T-helper 2 cell (primary cell): ENCODE measurements at places on chromosomes 6 and 20.

DNA sequence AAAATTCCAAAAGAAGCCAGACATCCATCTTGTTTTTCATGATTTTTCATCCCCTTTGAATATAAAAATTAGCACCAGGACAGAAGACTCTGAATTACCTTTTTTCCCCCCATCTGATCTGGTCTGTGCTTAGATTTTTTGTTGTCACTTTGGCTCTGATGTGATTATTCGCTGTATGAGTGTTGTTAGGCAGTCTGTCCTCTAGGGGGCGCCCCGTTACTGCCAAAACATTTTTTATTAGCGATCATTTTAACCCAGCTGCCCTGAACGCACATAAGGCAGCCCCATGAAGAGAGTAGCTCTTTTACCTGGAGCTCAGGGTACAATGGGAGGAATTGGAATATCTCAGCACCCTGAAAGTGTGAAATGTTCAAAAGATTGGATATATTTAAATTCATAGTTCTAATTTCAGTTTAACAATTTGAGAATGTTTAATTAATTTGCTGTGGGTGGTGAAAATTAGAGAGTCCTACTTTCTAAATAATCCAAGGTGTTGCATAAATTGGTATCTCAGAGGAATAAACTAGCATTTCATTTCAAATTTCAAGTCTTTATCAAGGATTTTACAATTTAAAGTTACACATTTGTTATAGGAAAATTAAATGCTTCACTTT is 60.8 kb downstream of the PRPH2 start:
- peak; percentile 76 for DNase-seq

- no peak for DNase-seq
These were observed 83.5 kb downstream of the ZHX3 start for GRCh38 chr20:41234041-41234440.

DNA sequence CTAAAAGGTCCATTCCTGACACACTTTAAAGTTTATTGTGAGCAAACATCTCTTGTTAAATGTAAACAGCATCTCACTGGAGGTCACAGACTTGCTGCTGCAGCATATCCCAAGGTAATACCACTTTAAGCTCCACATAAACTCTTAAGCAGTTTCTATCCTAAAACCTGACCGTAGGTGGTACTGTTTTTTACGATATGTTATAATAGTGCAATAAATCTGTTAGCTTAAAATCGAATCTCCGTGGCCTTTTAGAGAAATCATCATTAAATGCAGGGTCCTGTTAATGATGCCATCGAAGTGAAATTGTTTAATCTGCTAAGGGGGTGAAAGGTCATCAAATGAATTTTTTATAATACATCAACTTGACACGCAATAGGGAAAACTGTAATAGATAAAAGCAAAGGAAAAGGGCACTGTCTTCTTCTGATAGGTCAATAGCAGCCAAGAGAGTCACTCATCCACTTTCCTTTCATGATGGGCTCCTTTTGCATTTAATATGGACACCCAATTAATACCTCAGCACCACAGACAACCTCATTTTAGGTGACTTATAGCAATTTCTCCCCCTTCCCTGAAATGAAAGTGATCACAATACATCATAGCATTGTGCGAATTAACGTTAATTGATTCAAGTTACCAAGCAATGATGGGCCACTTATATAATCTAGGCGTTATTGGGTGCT is 436.1 kb downstream of the PKHD1 start:
- DNase-seq = no peak

DNA sequence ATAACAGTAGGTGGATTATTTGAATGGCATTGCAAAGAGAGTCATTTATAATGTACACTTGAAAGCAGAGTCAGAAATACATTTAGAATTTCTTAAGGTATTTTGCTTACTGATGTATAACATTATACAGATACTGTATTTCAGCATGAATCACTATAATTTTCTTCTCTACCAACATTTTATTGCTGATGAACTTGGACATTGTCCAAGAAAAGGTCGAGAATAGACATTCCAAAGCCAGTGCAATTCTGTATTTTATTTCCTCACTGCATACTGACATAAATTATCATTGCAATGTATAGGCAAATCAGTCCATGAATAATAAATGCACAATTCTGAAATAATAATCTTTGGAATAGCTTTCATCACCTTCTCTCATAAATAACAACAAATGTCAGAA is 1420.0 kb upstream of the EYS start:
- DNase-seq = no peak

- no peak for DNase-seq
These were observed 54.7 kb downstream of the TRAF3IP2 start for GRCh38 chr6:111550953-111551352.

DNA sequence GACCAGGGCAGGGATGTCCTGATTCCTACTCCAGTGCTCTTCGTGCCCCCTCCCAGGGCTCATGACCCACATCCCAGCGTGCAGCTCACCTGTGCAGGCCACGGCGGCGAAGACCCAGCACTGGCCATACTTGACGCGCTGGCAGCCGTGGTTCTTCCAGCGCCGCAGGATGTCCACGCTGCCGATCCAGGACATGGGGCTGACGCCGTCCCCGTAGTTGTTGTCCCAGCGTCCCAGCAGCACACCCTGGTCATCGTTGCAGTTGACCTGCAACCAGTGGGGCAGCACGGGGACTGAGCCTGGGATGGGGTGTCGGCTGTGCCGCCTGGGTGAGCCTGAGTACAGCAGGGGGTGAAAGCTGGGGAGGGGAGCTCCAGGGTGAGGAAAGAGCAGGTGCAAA is 18.4 kb downstream of the TGM2 start:
- no peak for DNase-seq

DNA sequence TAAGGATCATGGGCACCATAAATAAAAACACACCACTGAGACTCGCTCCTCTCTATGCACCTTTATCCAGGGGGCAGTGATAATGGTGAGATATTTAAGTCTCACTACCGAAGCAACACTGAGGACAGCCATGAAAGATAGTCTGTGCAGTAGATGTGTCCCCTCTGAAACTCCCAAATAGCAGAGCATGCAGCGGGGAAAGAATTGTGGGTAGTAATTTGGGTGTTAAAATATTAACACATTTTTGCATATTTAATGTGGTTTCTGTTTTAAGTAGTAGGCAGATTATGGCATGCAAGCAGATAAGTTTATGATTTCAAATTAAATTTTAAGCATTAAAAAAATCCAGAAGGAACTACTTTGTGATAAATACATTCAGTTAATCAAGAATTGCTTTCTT is 82.7 kb downstream of the CTNNBL1 start:
- no peak for DNase-seq

DNA sequence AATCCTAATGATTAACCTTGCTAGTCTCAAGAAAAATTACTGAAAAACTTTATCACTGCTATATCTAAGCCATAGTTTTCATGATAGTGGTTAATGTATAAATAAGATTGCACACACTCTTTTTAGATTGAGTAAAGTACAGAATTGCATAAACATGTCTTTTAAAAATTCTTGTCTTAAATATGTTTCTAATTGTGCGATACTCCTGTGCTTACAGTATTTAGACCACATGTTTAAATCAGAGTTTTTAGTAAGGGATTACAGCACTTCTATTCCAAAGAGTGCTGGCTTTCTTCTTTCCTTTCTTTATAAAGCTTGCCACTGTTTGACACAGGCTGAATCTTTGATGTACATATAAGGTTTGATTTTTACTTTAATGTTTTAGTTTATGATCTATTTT is 36.8 kb upstream of the RGS17 start:
- DNase-seq = no peak

GRCh38 chr6:32562940-32563339 is 26.7 kb downstream of the HLA-DRB1 start:
- DNase-seq = no peak

DNA sequence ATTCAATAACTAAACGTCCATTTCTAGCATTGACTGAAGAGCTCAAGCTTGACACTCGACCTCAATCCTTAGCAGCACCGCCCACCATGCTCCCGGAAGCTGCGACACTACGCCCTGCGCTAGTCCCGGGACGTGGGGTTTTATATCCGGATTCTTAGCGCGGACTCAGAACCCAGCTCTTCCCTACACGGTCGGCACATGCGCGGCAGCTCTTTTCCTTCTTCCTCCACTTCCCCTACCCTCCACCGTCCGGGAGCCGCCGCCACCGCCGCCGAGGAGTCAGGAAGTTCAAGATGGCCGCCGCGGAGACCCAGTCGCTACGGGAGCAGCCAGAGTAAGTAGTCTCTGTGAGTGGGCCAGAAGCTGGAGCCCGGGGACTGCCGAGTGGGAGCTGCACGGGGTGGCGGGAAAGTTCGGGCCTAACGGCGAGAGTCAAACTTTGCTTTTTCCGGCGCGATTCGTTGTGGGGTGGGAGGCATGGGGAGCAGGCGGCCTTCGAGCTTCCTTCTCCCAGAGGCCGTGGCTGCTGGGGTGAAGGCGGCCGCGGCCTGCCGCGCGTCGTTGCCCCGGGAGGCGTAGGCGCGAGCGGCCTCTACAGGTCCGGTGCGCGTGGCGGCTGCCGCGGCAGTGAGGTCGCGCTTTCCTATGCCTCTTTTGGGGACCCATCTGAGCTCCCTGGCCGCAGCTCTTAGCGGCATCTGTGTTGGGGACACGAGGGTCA is 57.6 kb downstream of the FAM217A start:
- DNase-seq = peak; percentile 66

- no peak for DNase-seq
These were observed 38.0 kb downstream of the PKHD1 start for GRCh38 chr6:52049252-52050050.

DNA sequence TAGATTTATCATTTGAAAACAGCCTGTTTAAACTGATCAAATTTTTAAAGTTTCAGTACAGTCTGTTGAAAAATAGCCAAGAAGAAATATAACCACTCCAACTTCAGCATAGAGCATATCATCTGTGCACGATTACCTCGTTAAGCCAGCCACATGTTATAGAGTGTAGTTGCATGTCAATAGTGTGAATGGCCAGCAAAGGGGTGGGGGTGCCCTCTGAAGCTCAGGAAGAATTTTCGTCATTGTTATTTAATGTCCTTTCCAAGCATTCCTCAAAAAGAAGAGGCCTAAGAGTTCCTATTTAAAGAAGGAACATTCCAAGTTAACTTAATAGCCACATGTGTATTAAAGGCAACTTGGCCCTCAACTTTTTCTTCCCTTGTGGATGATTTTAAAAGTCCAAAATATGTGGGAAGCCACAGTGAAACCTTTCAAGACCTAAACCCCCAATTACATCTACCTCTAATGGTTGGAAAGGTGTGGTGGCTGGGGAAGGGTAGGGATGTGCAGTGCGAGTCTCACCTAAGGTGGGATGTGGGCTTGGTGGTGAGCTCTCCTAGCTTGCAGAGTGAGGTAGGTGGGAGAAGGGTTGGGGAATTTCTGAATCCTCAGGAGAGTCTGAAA is 1.8 kb upstream of the CCN2 start:
- DNase-seq = no peak

GRCh38 chr20:58818586-58819285 is 32.0 kb downstream of the GNAS-AS1 start:
- DNase-seq = no peak

DNA sequence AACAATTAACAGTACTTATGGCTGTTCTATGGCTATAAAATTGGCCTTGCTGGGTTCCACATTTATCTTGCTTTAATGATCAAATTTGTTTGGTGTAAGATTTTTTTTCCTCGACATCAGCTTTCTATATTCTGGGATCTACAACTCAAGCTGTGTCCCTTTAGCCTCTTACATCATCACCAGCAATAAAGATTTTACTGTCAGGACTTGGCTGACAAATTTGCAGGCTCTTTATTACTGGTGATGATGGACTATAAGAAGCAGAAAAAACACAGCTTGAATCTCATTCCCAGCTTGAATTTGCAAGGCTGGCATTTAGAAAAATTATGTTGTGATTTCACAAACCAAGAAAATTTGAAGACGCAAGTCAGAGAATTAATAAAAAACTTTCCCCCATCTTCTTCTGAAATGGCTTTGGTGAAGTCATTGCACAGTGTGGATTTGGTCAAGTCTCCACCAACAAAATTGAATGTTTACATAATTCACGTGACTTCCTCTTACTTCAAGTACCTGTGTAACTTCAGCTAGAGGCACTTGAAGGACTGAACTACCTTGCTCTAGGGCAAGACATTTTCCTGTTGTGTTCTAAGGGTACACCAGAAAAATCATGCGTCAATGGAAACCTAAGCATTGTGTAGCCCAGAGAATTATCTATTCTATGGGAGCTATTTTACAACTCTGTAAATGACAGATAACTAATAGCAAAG is 175.0 kb downstream of the CBLN4 start:
- no peak for DNase-seq

GRCh38 chr6:137904822-137905617 is 38.0 kb downstream of the TNFAIP3 start:
- DNase-seq = peak; percentile 15

DNA sequence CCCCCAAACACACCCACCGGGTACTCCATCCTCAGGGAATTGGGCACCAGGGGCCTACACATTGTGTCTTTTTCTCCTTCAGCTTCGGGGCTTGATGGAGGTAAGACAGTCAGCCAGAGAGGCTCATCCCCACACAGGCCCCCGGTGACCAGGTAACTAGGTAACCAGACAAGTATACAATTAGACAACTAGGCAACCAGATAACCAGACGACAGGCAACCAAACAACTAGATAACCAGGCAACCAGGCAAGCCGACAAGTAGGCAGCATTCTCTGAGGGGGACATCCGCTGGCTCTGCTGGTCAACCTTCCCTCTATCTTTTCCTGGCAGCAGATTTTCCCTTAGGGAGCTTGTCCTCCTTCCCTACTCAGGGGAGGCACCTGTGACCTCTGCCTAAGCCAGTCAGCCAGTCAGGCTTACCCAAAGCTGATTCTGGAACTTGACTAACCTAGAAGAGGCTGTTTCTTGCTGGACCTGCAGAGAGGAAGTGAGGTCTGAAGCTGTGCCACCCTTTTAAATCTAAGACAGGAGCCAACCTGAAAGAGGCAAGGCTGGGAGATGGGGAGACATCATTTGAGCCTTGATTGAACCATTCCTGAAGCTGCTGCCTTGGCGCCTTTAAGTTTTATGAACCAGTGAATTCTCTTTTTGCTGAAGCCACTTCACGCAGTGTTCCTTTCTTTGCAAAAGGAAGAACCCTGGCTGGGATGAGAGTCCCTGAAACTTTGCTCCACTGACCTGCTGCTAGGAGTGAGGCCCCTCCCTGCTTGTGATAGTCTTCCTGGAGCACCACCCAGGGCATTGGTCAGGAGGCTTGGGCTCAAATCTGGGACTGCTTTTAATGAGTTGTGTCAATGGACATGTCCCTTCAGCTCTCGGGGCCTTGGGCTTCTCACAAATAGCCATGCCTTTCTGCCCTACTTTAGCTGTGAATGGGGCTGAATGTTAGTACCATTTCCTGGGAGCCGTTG is 96.4 kb upstream of the RNF24 start:
- DNase-seq = no peak

GRCh38 chr6:106518748-106519147 is 110.5 kb downstream of the RTN4IP1 start:
- no peak for DNase-seq

DNA sequence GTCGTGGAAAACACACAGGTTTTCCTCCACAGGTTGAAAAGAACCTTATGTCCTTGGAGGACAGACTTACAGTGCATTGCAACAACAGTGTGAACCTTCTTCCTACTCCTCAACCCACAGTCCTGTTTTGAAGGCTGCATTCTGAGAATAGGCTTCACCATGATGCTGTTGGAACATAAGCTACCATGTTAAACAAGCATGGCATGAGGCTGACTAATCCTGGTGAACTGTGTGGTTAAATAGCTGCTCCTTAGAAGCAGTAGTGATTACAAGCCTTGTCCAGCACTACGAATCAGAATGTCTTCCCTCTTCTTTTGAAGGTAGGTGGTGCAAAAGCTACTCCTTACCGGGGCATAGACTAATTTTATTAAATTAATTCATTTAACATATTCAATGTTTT is 368.5 kb upstream of the EPHA7 start:
- DNase-seq = no peak
